Prostate gland (tissue), 2 donors: ENCODE measurements at places on chromosomes 2 and 18. TPM values are rescaled to one million over a fixed set of nuclear protein-coding genes. Genes with fewer than 3 reads are reported as not detected.

DNPEP gene
- total RNA-seq = 82.4 TPM

SLC5A7 gene
- total RNA-seq = not detected

RBM44 gene
- total RNA-seq = 0.23 TPM

MRO gene
- total RNA-seq = 0.23 TPM

DNA sequence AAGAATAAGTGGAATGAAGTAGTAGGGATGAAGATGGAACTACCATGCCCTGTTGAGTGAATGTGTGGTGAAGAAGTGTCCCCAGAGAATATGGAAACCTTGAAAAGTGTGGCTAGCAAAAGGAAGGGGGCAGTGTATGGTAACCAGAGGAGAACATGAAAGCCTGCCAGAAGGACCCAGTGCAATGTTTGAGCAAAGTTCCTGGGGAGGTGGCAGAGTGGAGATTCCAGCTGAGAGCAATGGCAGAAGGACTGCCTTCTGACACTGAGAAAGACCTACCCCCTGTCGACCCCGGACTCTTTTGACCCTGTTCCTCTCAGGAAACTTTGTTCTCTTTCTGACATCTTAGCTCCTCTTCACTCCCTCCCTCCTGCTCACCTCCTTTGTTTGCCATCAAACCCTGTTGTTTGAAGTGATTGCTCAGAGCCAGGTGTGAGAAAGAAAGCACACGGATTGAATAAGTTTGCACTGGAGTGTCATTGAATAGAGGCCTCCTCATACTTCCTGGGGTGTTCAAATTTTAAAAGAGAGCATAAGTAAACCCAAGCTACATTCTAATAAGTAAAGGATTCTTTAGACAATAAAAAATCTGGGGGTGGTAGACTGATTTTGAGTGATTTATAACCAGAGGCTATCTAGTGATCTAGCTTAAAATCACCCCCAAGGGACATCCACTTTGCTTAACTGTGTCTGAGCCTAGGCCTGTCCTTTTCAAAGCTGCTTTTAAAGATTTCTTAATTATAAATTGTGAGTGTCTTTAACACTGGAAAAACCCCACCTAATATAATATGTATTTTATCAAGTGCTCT, 57.1 kb downstream of the TRIB2 start:
- H3K27me3 ChIP-seq = no peaks in the 10 kb centered on the region
- no peak overlapping the region for H3K4me3 ChIP-seq
- no peaks in the 10 kb centered on the region for H3K36me3 ChIP-seq

DNA sequence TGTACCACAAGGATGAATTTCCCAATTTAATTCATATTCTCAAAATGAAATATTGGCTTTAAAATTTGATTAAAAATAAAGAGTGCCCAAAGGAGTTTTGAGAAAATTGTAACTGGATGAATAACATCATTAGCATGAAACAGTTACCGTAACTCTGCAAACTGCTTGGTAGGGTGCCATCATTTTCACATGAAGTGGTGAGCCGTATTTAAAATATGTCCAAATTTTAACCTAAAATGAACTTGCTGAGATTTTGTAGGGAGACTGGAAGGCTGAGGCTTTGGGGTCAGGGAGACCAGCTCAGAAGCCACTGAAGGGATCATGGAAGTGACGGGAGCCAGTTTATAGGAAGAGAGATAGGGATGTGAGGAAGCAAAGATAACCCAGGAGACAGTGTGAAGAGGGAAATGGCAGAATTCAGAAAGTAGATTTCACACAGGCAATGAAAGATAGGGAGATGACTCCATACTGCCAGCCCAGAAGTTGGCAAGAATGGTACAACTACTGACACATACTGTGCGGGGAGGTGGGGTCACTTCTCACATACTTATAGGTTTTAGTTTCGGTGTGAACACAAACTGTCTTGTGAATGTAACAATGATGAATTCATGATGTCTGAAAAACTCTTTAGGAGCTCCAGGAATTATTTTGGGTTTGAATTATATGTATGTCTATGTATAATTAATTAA, 53.8 kb downstream of the EFEMP1 start:
- H3K27me3 ChIP-seq = no peaks in the 10 kb centered on the region
- no peak overlapping the region for H3K4me3 ChIP-seq
- H3K27ac ChIP-seq = no peak overlapping the region
- H3K36me3 ChIP-seq = no peaks in the 10 kb centered on the region
- no peak for DNase-seq

GRCh38 chr2:159438284-159438683, 151.8 kb upstream of the WDSUB1 start:
- DNase-seq = no peak
- H3K36me3 ChIP-seq = peaks cover 5% of the 10 kb centered on the region

- no peaks in the 10 kb centered on the region for H3K4me1 ChIP-seq
- no peaks in the 10 kb centered on the region for H3K27me3 ChIP-seq
- no peak overlapping the region for H3K4me3 ChIP-seq
- no peak for DNase-seq
- no peaks in the 10 kb centered on the region for H3K36me3 ChIP-seq
- H3K27ac ChIP-seq = no peak overlapping the region
Measured at GRCh38 chr2:102284611-102285010, 26.8 kb upstream of the IL1RL1 start.

DNA sequence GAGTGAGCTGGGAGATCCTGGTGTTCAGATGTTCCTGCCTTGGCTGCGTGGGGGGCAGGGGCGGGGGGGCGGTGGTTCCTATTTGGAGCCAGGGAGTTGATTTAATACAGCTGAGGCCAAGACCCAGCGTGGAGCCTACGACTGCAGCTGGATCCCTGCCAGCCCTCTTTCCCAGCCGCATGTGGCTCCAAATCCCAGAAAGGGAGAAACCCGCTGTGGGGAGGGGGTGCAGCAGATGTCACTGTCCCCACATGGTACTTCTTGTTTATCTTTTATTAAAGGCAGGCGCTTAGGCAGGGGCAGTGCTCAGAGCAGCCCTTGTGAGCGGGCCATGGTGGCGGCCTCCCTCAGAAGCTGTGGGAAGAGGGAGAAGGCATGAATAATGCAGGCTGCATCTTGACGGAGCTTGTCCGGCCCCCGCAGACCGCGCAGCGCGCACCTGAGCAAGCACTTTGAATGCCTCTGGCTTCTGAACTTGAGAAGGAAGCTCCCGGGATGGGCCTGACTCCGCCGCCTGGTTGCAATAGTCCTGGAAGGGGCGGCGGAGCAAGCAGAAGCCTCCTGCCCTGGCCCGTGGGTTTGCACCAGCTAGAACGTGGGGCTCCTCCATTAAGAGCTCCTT, 112.1 kb downstream of the GLI2 start:
- no peaks in the 10 kb centered on the region for H3K36me3 ChIP-seq
- no peaks in the 10 kb centered on the region for H3K4me1 ChIP-seq
- peak; percentile 30 for DNase-seq
- H3K27me3 ChIP-seq = no peaks in the 10 kb centered on the region

GRCh38 chr2:73244580-73244979, 10.5 kb downstream of the CCT7 start:
- no peak overlapping the region for H3K4me3 ChIP-seq
- DNase-seq = no peak
- no peak overlapping the region for H3K27ac ChIP-seq
- H3K27me3 ChIP-seq = no peaks in the 10 kb centered on the region
- H3K4me1 ChIP-seq = no peaks in the 10 kb centered on the region
- H3K36me3 ChIP-seq = peaks cover 10% of the 10 kb centered on the region

DNA sequence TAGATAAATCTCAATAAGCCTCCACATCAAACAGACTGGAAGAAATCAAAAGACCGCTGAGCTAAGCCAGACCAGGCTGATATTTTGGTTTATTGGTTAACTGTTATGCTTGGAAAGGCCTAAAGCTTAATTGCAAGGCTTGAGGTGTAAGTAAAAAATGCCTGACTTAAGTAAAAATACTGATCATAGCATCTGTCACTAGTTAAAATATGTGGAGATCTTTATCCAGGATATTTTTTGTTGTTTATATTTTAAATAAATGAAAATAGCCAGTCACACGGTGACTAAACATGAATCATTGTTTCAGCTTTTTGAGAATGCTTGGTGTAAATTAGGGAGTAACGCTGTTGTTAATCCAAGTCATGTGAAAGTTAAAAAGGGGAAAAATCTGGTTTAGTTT, 127.9 kb downstream of the THADA start:
- H3K27me3 ChIP-seq = no peaks in the 10 kb centered on the region
- DNase-seq = no peak
- H3K4me1 ChIP-seq = peaks cover 2% of the 10 kb centered on the region
- H3K36me3 ChIP-seq = no peaks in the 10 kb centered on the region
- H3K4me3 ChIP-seq = no peak overlapping the region

GRCh38 chr18:58562146-58562998, 66.5 kb downstream of the ALPK2 start:
- H3K27ac ChIP-seq = no peak overlapping the region
- no peaks in the 10 kb centered on the region for H3K27me3 ChIP-seq
- H3K4me1 ChIP-seq = no peaks in the 10 kb centered on the region

GRCh38 chr2:73210019-73210418, 4.0 kb upstream of the SMYD5 start:
- no peak for DNase-seq
- no peaks in the 10 kb centered on the region for H3K27me3 ChIP-seq
- no peak overlapping the region for H3K27ac ChIP-seq
- H3K4me3 ChIP-seq = no peak overlapping the region
- no peaks in the 10 kb centered on the region for H3K4me1 ChIP-seq
- H3K36me3 ChIP-seq = no peaks in the 10 kb centered on the region

GRCh38 chr2:3602553-3603339, 7.8 kb downstream of the COLEC11 start:
- no peak for DNase-seq
- no peak overlapping the region for H3K27ac ChIP-seq
- H3K27me3 ChIP-seq = no peaks in the 10 kb centered on the region
- H3K4me1 ChIP-seq = no peaks in the 10 kb centered on the region

DNA sequence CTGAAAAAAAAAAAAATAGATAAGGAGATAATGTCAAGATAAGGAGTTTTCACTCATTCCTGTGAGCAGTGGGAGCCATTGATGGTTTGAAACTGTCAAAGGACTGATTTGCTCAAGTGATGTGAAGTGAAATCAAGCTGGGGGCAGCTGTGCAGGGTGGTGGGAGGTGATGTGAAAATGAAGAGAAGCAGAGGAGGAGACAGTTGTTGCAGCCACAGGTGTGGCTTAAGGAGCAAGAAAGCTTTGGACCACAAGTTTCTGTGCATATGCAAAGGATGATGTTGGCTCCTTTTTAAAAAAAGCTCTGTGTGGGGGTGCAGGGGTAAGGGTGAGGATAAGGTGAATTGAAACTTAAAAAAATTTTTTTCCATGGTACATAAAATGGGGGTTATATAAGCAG, 8.3 kb downstream of the EFR3B start:
- no peaks in the 10 kb centered on the region for H3K36me3 ChIP-seq
- no peaks in the 10 kb centered on the region for H3K4me1 ChIP-seq
- no peak overlapping the region for H3K4me3 ChIP-seq
- no peak for DNase-seq
- no peaks in the 10 kb centered on the region for H3K27me3 ChIP-seq
- H3K27ac ChIP-seq = no peak overlapping the region

- no peak overlapping the region for H3K27ac ChIP-seq
- no peaks in the 10 kb centered on the region for H3K27me3 ChIP-seq
- H3K36me3 ChIP-seq = no peaks in the 10 kb centered on the region
- no peak for DNase-seq
- no peak overlapping the region for H3K4me3 ChIP-seq
Measured at GRCh38 chr18:59090966-59091603, 48.6 kb upstream of the SEC11C start.

DNA sequence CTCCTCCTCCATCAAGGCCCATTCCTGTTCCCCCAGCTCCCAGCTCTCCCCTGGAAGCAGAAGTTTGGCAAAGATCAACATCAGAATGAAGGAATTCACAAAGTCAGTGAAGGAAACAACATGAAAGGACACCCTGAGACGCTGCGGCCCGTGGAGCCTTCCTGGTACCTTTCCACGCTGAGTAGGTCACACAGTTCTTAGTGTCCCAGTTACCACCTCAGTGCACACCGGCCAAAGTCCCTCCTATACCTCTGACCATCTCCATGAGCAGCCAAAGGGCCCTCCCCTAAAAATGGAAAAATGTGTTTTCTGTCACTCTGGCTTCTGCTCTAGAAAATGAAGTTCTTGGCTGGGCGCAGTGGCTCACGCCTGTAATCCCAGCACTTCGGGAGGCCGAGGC, 191.6 kb upstream of the AGAP1 start:
- no peaks in the 10 kb centered on the region for H3K36me3 ChIP-seq
- H3K27ac ChIP-seq = no peak overlapping the region
- no peaks in the 10 kb centered on the region for H3K4me1 ChIP-seq
- DNase-seq = no peak
- H3K4me3 ChIP-seq = no peak overlapping the region

- DNase-seq = no peak
- H3K4me3 ChIP-seq = peak overlapping the region; percentile 50
- no peaks in the 10 kb centered on the region for H3K27me3 ChIP-seq
- peaks cover 2% of the 10 kb centered on the region for H3K4me1 ChIP-seq
Measured at GRCh38 chr2:235494716-235495372, 1.0 kb downstream of the AGAP1 start.

DNA sequence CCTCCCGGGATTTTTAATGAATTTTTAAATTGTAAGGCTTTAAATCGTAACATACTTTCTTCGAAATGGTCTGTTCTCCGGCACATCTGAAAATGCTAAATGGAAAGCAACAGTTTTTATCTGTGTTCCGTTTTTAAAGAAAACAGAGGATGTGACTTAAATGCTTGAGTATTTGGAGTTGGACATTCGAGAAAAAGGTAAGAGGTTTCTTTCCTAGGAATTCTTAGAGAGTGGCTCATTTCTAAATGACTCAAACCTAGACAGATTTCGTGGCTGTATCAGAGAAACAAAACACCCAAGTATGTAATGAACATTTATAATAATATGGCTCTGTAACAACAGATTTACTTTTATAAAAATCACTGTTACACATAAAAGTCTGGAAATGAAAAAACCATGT, 177.6 kb upstream of the CCDC68 start:
- H3K4me3 ChIP-seq = no peak overlapping the region
- H3K27me3 ChIP-seq = no peaks in the 10 kb centered on the region
- no peaks in the 10 kb centered on the region for H3K36me3 ChIP-seq
- no peak for DNase-seq
- H3K4me1 ChIP-seq = no peaks in the 10 kb centered on the region

DNA sequence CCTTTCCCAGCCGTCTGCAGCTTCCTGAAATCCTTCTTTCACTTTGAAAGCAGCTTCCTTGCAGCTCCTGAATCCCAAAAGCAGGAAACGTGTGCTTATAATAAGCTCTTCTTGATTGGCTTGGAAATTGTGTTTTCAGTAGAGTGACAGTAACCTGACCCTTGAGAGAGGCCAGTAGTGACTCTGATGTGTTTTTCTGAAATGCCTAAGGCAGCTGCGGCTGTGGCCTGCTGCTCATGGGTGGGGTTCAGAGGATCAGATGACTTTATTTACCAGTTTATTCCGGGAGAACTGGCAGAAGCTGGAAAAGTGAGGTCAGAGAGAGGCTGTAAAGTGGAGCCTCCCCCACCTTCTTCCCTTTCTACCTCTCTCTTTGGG, 31.9 kb upstream of the RPIA start:
- peak overlapping the region; percentile 37 for H3K27ac ChIP-seq
- peak; percentile 10 for DNase-seq
- H3K4me3 ChIP-seq = no peak overlapping the region
- H3K27me3 ChIP-seq = no peaks in the 10 kb centered on the region
- H3K36me3 ChIP-seq = no peaks in the 10 kb centered on the region

DNA sequence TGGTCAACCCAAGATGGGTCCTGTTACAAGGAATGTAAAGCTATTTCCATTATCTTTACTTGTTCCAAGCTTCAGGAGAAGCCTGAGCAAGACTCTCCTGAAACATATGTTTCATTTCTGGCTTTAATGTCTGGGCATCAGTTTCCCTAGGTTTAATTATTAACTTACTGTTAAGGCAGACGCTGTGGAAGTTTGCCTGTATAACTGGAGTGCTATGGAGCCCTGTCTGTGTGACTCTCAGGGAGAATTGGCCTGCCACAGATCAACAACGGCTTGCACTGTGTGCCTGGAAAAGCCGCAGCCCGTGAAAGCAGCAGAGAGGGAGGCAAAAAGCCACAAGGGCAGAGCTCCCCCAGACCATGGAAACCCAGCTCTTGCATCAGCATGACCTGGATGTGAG, 22.1 kb upstream of the LONRF2 start:
- DNase-seq = no peak
- no peaks in the 10 kb centered on the region for H3K36me3 ChIP-seq
- H3K27me3 ChIP-seq = no peaks in the 10 kb centered on the region
- no peaks in the 10 kb centered on the region for H3K4me1 ChIP-seq
- H3K27ac ChIP-seq = no peak overlapping the region
